ENCODE measurements at places on chromosomes 16 and 17.

GRCh38 chr16:89423681-89424260 lies 66.6 kb downstream of the ANKRD11 start:
- DNase-seq: no peak

- DNase-seq: no peak
Observed at GRCh38 chr17:56125830-56126819, 27.1 kb upstream of the ANKFN1 start.

DNA sequence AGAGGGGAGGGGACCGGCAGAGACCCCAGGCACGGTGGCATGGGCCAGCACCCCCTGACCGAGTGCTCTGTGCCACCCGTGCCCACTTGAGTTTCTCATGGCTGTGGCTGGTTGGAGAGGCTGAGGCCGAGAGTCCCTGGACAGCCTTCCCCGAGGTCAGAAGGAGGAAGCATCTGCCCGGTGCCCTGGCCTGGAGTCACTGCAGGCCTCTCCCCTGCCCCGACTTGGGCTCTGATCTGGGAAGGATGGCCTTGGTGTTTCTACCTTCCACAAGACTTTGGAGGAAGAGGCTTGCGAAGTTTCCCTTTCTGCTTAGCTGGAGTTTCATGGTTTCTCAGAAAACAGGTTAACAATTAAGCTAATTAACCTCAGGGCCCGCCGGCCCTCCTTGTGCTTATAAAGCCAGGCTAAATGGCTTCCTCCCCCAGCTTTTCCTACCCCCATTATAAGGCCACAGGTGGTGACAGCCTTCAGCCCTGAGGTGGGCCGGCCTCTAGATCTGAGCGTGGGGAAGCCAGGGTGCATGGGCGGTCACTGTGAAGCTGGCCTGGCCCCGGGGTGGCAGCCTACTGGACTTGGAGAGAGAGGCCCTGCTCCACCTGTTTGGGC lies 17.3 kb downstream of the LLGL2 start:
- no peak for DNase-seq

DNA sequence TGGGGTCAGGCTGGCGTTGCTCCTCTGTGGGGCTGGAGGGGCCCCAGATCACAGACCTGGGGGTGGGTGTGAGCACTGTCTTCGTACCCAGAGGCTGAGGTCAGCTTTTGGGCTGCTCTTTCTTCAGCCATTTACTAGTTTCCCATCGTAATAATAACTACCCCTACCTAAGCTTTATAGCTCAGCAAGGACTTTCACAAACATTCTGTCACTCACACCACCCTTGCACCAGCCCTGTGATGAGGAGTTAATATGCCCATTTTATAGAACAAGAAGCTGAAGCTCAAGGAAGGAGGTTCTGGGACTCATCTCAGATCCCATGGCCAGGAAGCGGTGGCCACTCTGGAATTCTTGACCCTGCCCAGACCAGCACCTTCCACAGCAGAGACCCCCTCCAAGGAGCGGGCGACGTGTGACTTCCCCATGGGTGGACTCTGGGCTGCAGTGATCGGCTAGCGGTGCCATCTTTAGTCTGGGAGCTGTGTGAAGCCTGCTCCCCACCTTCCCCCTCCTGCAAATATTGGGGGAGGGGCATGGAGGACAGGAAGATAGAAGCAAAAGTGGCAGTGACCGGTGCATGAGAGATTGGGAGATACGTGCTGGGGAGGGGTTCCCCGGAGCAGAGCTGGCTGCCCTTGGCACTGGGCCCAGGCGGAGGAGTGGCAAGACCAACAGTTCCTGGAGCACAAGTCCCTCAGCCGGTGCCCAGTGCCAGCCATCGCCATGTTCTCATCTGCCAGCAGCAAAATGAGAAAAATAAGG lies 81.8 kb upstream of the TOB1 start:
- DNase-seq: no peak

DNA sequence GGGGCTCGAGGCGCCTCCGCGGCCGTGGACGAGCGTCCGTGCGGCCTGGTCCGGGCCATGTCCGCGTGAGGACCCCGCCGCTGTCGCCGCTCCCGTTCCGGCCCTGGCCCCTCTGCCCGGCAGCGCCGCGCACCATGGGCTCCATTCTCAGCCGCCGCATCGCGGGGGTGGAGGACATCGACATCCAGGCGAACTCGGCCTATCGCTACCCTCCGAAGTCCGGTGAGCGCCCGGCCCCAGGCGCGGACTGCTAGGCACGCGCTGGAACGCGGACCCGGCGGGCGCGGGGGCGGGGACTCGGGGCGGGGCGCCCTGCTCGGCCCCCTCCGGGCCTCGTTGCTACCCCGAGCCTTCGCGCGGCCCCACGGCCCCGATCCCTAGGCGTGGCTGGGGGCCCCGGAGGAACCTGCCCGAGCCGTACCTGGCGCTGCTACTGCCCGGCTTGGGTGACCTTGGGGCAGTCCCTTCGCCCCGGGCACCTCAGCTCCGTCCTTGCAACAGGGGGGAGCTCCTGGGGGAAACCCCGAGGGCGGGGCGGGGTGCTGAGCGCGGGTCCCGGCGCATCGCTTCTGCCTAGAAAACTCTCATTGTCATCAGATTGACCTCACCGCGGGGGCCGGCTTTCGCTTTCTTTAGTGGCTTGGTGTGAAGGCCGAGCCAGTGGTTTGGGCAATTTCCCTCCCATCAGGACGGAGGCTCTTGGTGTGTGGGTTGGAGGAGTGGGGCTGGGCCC lies 367 bp downstream of the MGRN1 start:
- DNase-seq: peak; percentile 44

DNA sequence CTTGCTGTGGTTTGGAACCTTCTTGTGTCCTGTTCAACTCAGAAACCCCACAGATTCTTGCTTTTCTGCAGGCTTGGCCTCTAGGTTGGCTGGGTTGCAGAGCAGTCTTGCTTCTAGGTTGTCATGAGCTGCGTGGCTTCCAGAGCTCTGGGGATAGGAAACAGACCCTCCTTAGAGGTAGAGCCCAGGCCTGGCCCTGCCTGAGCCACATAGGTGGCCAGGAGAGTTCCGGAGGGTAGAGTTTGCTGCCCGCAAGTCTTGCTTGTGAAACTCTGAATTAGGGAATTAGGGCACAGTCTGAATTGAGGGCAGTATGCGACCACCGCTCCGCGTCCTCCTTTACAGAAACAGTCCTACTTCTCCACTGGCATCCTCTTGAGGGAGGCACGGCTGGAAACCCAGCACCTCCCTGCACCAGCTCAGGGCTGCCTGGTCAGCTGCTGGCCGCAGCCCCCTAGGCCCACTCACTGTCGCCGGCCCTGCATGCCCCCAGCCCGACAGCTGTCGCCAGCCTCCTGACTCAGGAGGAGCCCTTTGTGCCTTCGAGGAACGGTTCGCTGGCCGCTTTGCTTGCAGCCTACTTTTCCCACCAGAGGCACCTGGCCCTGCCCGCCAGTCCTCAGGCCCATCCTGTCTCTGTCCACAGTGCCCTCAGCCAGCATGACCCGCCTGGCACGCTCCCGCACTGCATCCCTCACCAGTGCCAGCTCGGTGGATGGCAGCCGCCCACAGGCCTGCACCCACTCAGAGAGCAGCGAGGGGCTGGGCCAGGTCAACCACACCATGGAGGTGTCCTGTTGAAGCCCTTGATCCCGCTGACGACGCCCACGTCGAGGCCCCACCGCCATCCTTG lies 4.3 kb upstream of the SETD6 start:
- DNase-seq: no peak

DNA sequence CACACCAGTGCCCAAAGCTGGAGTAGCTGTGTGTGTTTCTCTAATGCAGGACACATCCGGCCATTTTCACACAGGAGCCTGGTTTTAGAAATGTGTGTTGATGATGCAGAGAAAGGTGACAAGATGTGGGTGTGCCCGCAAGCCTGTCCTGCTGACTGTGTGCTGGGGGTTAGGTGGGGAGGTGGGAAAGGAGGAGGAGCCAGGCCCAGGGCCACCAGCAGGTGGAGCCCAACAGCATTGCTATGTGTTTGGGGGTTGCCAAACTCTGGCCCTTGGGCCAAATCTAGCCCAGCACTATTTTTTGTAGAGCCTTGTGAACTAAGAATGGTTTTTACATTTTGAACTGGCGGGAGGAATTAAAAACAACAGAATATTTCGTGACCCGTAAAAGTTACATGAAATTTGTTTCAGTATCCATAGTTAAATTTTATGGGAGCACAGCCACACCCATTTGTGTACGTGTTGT lies 61.7 kb upstream of the LGALS9 start:
- no peak for DNase-seq

GRCh38 chr16:29993903-29994599 lies 1.4 kb downstream of the HIRIP3 start:
- no peak for DNase-seq

Data from foreskin melanocyte (primary cell).